ENCODE measurements at places on chromosomes 7 and 10. TPM values are rescaled to one million over a fixed set of nuclear protein-coding genes. Genes with fewer than 3 reads are reported as not detected.
A peak's percentile ranks its signal among the peaks of the same experiment; 100 is the strongest.

DNA sequence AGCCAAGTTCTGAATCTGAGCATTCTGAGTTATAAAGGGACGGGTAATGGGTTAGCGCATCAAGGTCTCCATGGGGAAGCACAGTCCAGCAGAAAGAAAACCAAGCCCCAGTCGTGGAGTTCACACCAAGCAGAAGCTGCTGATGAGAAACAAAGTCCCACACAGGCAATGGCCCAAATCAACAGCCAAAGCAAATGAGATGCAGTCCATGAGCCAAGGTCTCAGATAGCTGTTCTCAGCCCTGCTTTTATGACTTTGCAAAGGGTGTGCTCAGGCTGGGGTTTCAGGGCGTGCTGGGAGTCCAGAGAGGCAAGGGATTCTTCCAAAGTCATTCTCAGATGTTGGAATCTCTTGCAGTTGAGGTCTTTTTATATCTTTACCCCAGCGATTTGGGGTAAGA lies 32.0 kb downstream of the THNSL1 start:
- no peak overlapping the region for H3K4me3 ChIP-seq
- peaks cover 17% of the 10 kb centered on the region for H3K4me1 ChIP-seq
- no peak overlapping the region for H3K27ac ChIP-seq
- no peaks in the 10 kb centered on the region for H3K36me3 ChIP-seq
- H3K27me3 ChIP-seq, result no peaks in the 10 kb centered on the region

- H3K36me3 ChIP-seq, result no peaks in the 10 kb centered on the region
- peaks cover 12% of the 10 kb centered on the region for H3K4me1 ChIP-seq
- peaks cover 12% of the 10 kb centered on the region for H3K27me3 ChIP-seq
- DNase-seq, result no peak
- H3K4me3 ChIP-seq, result no peak overlapping the region
These were observed 3.2 kb downstream of the PLPP4 start for GRCh38 chr10:120460186-120460585.

DNA sequence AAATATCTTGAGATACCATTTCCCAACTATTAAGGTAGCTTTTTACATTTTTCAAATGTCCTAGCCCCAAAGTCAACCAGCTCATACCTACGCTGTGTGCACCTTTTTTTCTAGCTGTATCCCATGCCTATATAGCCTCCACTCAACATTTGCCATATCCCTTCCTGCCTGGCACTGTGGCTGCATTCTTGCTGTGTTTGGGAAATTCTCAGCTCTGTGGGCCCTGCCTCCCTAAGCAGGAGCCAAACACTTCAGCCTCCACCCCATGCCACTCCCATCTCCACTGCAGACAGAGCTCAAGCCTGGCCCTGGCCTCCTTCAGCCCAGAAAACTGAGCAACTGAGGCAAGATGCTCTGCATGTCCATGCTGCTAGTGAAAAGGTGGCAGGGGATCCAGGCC lies 141.3 kb downstream of the RAB11FIP2 start:
- no peak overlapping the region for H3K27ac ChIP-seq
- no peak for DNase-seq
- no peak overlapping the region for H3K4me3 ChIP-seq
- H3K4me1 ChIP-seq, result no peaks in the 10 kb centered on the region

DNA sequence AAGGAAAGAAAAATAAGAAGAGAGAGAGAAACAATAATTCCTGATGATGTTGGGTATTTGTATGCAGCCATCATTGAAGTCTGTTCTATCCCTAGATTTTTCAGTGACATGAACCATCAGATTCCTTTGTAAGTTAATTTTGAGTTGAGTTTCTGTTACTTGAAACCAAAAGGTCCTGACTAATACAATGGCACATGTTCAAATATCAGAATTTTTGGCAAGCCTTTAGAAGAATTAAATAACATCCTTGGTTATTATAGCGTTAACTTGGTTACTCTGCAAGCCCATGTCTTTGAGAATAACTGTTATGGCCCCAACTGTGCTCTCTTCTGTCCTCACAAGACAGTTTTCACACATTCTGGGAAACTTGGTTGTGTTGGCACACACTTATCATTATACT lies 66.5 kb downstream of the SYPL1 start:
- no peak for DNase-seq
- H3K27ac ChIP-seq, result no peak overlapping the region
- H3K36me3 ChIP-seq, result no peaks in the 10 kb centered on the region
- H3K4me3 ChIP-seq, result no peak overlapping the region
- H3K27me3 ChIP-seq, result no peaks in the 10 kb centered on the region

GRCh38 chr7:120873401-120873800 lies 15.5 kb upstream of the TSPAN12 start:
- no peak overlapping the region for H3K4me3 ChIP-seq
- DNase-seq, result no peak
- no peak overlapping the region for H3K27ac ChIP-seq
- peaks cover 14% of the 10 kb centered on the region for H3K4me1 ChIP-seq

DNA sequence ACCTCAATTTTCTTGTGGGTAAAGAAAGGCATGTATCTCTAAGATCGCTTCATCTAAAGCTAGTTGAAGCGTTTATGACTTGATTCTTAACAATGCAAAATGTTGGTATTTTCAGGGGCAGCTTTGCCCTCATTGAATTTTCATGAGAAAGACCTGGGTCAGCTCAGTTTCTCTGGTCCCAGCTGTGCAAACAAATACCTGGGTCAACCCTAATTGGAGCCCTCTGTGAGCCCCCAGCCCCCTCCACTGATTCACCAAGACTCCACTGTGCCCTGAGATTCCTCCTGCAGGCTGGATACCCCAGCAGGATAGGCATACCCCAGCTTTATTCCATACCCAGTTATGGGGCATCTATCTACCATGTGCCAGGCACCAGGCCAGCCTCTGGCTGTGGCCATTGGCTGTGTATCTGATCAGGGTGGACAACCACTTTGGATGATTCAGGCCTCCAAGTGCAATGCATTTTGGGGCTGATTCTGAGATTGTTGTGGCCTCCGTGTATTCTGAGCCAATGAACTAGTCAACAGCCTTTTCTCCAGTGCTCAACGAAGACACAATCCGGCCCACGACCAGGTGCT lies 201.9 kb downstream of the MYOF start:
- no peak overlapping the region for H3K4me3 ChIP-seq
- H3K27me3 ChIP-seq, result no peaks in the 10 kb centered on the region
- no peak for DNase-seq
- H3K27ac ChIP-seq, result no peak overlapping the region
- peaks cover 4% of the 10 kb centered on the region for H3K4me1 ChIP-seq
- H3K36me3 ChIP-seq, result no peaks in the 10 kb centered on the region

- H3K27ac ChIP-seq, result no peak overlapping the region
- no peak overlapping the region for H3K4me3 ChIP-seq
- no peaks in the 10 kb centered on the region for H3K27me3 ChIP-seq
- no peak for DNase-seq
- H3K36me3 ChIP-seq, result no peaks in the 10 kb centered on the region
These were observed 51.5 kb downstream of the COA1 start for GRCh38 chr7:43677864-43678263.

DNA sequence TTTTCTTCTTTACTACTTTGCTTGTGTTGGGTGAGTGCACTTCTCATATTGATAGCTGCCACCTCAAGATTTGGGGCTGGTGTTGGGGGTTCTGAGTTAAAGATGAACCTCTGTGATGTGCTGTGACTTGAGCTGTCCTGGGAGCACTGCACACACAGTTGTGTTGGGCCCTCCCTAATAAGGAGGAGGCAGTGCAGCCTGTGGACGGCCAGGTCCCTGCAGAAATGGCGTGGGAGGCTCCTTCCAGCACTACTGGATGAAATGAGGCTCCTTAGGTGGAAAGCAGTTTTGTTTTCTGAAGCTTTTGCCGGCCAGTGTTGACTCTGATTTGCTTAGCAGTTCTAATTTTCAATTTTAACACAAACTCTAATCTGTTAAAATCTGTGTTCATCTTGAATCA lies 44.0 kb downstream of the WDR37 start:
- H3K4me1 ChIP-seq, result peaks cover 17% of the 10 kb centered on the region
- H3K36me3 ChIP-seq, result peaks cover 44% of the 10 kb centered on the region
- no peak for DNase-seq
- no peak overlapping the region for H3K27ac ChIP-seq

DNA sequence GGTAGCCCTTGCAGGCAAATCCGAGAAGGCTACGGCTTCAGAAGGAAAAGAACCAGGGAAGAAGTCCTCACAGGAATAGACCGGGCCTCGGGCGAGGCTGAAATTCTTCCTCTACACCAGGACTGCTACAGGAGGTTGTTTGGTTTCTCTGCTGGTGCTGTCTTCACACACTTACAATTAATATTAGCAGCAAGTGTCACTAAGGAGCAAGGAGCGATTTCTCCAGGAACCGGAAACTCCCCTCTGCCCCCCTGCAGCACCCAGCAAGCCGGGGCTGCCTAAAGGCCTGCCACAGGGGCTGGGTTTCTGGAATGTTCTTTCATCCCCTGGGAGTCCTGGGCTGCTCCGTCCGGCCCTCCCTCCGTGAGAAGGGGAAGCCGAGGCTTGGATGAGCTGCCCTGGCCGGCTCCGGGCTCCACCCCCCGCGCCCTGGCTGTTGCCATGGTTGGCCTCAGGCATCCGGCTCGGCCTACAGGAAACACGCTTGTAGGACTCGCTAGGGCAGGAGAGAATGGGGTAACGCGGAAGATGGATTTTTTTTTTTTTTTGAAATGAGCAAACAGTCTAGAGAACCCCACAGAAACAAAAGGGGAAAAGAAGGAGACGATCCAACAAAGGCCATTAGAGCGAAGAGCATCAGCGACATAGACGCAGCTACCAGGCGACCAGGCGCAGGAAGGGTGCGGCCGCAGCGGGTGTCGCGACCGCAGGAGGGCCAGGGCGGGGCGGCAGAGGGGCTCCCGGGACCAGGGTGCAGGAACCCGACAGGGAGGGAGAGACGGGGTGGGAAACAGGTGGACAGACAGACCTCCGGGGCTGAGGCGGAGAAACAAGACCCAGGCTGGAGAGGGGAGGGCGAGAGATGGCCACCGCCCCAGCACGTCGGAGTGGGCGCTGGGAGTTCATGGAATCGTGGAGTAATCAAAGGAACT lies 33.0 kb downstream of the EN2 start:
- H3K27me3 ChIP-seq, result peaks cover 21% of the 10 kb centered on the region
- H3K27ac ChIP-seq, result peak overlapping the region; percentile 99
- peaks cover 7% of the 10 kb centered on the region for H3K36me3 ChIP-seq
- peaks cover 66% of the 10 kb centered on the region for H3K4me1 ChIP-seq

DNA sequence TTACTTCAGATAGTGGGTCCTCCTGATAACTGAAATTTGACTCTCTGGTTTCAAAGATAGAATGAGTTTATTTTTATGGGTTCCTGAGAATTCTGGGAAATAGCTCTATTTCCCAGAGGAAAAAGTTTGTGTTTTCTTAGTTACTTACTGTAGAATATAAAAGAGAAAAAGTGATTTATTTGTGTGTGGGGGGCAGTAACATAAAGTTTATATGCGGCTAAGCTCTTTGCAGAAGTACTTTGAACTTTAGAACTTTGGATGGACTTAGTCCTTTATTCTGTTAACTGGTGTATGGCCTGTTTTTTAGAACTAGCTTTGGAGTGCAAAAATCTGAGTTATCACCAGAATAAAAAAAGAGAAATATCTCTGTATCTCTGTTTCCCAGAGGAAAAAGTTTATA lies 157.1 kb downstream of the BBS9 start:
- H3K4me1 ChIP-seq, result no peaks in the 10 kb centered on the region
- H3K27me3 ChIP-seq, result no peaks in the 10 kb centered on the region
- no peak overlapping the region for H3K4me3 ChIP-seq
- DNase-seq, result no peak
- H3K36me3 ChIP-seq, result no peaks in the 10 kb centered on the region

- peaks cover 3% of the 10 kb centered on the region for H3K27me3 ChIP-seq
- DNase-seq, result no peak
- peaks cover 26% of the 10 kb centered on the region for H3K36me3 ChIP-seq
- H3K4me3 ChIP-seq, result no peak overlapping the region
- no peaks in the 10 kb centered on the region for H3K4me1 ChIP-seq
- H3K27ac ChIP-seq, result no peak overlapping the region
These were observed 75.8 kb downstream of the ENO4 start for GRCh38 chr10:116925056-116925455.

- peaks cover 5% of the 10 kb centered on the region for H3K36me3 ChIP-seq
- H3K27ac ChIP-seq, result peak overlapping the region; percentile 94
- H3K4me1 ChIP-seq, result peaks cover 37% of the 10 kb centered on the region
These were observed 3.4 kb upstream of the ITGB1 start for GRCh38 chr10:32961343-32961894.

AKR1B15 gene
- not detected for total RNA-seq

IFIT2 gene
- total RNA-seq, result 0.80 TPM

PON1 gene
- total RNA-seq, result 1.5 TPM

C10orf105 gene
- total RNA-seq, result 0.15 TPM

SEMA3C gene
- 0.26 TPM for total RNA-seq

FFAR4 gene
- not detected for total RNA-seq

ZNF777 gene
- 13.9 TPM for total RNA-seq

SLC18A3 gene
- total RNA-seq, result 0.72 TPM

MMD2 gene
- not detected for total RNA-seq
